ENCODE measurements at places on chromosomes 2 and 18. TPM values are rescaled to one million over a fixed set of nuclear protein-coding genes. Genes with fewer than 3 reads are reported as not detected.

- peak overlapping the region; percentile 65 for H3K27ac ChIP-seq
- H3K4me1 ChIP-seq = peaks cover 95% of the 10 kb centered on the region
- no peak for DNase-seq
- no peak overlapping the region for H3K4me3 ChIP-seq
These were observed 24.4 kb downstream of the NFE2L2 start for GRCh38 chr2:177239932-177240630.

GRCh38 chr2:174771631-174772471 lies 7.6 kb upstream of the CHRNA1 start:
- H3K27me3 ChIP-seq = no peaks in the 10 kb centered on the region
- no peak for DNase-seq
- peak overlapping the region; percentile 66 for H3K27ac ChIP-seq
- no peak overlapping the region for H3K4me3 ChIP-seq

DNA sequence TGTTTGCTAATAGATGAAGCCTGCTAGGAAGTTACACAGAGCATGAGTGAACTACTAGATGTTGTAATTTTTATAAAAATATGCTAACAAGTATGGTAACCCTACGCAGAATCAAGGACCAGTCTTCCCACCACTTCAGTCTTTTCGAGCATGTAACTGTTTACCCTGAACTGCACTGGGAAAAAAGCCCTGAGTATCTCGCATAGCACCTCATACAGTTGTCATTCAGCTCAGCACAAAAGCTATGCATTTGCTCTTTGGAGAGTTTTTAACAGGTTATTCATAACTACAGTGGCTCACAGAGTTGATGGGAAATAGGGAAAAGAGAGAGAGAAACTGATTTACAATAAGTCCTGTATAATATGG lies 42.7 kb downstream of the DYNC1I2 start:
- H3K36me3 ChIP-seq = peaks cover 63% of the 10 kb centered on the region
- H3K27me3 ChIP-seq = no peaks in the 10 kb centered on the region
- H3K27ac ChIP-seq = no peak overlapping the region
- H3K4me1 ChIP-seq = no peaks in the 10 kb centered on the region

Gene MOGAT1
- not detected for total RNA-seq

DNA sequence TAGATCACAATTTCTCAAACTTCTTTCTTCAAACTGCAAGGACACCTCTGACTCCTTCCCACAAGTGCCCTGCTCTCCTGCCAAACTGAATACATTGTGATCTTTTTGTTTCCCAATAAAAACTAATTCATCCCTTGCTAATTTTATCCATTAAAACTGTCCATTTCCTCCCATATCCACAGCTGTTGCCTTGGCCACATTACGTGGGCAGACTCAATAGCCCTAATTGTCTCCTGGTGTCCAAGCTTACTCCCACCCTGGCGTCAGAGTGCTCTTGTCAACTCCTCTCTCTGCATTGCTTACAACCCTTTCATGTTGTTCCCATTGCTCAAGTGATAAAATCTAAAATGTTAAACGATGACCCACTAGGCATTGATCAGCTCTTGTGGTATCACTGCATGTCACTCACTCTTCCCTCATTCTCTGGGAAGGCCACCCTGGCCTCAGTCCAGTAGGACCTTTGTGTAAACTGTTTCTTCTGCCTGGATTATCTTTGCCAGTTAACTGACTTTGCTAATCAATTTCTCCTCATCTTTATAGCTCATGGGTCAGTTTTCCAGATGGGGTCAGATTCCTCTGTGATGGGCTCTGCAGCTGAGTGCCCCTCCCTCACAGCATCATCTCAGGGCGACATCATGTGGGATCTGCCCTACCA lies 525.0 kb downstream of the SLC4A3 start:
- no peak overlapping the region for H3K27ac ChIP-seq
- H3K4me3 ChIP-seq = no peak overlapping the region
- peaks cover 5% of the 10 kb centered on the region for H3K4me1 ChIP-seq
- H3K36me3 ChIP-seq = no peaks in the 10 kb centered on the region
- H3K27me3 ChIP-seq = no peaks in the 10 kb centered on the region
- DNase-seq = no peak

Gene ABCA12
- total RNA-seq = 17.2 TPM

- no peaks in the 10 kb centered on the region for H3K27me3 ChIP-seq
- no peak overlapping the region for H3K27ac ChIP-seq
- H3K36me3 ChIP-seq = no peaks in the 10 kb centered on the region
- H3K4me3 ChIP-seq = no peak overlapping the region
- no peak for DNase-seq
- H3K4me1 ChIP-seq = no peaks in the 10 kb centered on the region
These were observed 474.2 kb upstream of the MYT1L start for GRCh38 chr2:2805263-2805662.

DNA sequence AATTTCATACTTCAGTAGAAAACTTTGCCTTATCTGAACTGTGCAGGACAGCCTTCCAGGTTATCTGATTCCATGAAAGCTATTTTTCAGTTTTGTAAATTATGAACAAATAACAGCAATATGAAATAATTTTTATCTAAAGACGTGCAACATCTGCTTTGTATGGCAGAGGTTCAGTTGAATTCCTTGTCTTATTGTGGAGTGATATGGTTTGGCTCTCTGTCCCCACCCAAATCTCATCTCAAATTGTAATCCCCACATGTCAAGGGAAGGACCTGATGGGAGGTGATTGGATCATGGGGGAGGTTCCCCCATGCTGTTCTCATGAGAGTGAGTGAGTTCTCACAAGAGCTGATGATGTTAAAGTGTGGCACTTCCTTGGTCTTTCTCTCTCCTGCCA lies 18.1 kb upstream of the RPIA start:
- no peak overlapping the region for H3K27ac ChIP-seq
- no peak overlapping the region for H3K4me3 ChIP-seq
- no peaks in the 10 kb centered on the region for H3K27me3 ChIP-seq
- H3K4me1 ChIP-seq = no peaks in the 10 kb centered on the region
- H3K36me3 ChIP-seq = no peaks in the 10 kb centered on the region

GRCh38 chr2:11174222-11174621 lies 19.0 kb downstream of the SLC66A3 start:
- no peak overlapping the region for H3K27ac ChIP-seq
- DNase-seq = no peak
- H3K4me3 ChIP-seq = no peak overlapping the region
- no peaks in the 10 kb centered on the region for H3K27me3 ChIP-seq

Gene CTAGE1
- total RNA-seq = not detected

Gene TLX2
- total RNA-seq = 6.6 TPM

DNA sequence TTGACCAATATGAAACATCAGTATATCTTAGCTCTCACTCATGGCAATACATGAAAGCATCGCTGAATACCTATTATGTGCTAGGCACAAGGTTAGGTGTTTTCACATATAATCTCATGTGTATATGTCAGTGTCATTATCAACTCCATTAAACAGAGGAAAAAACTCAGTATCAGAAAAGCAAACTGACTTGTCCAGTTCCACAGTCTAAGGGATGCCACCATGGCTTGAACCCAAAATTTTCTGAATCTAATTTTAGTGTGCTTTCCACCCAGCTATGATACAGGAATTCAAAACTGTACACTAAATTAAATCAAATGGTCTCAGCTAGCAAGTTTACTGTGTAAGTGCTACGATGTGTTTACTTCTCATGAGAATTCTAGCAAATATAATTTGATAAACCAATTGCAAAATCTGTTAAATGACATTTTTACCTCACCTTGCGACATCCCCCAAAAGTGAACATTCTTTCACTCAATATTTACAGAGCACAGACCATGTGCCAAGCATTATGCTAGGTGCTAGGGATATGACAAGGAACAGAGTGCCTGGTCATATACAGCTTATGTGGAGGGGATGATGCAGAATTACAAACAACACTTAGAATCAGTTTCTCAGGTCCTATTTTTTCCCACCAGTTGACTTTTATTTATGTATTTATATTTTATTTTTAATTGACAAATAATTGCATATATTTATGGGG lies 211.6 kb downstream of the PID1 start:
- no peaks in the 10 kb centered on the region for H3K36me3 ChIP-seq
- H3K27me3 ChIP-seq = no peaks in the 10 kb centered on the region
- DNase-seq = no peak
- no peak overlapping the region for H3K27ac ChIP-seq
- no peaks in the 10 kb centered on the region for H3K4me1 ChIP-seq
- H3K4me3 ChIP-seq = no peak overlapping the region

Gene ARHGAP25
- total RNA-seq = 9.6 TPM

Gene RNF103
- total RNA-seq = 23.3 TPM

Gene LIMS3
- total RNA-seq = 2.2 TPM

GRCh38 chr2:231910771-231911170 lies 15.4 kb downstream of the NPPC start:
- no peaks in the 10 kb centered on the region for H3K4me1 ChIP-seq
- no peaks in the 10 kb centered on the region for H3K36me3 ChIP-seq
- no peaks in the 10 kb centered on the region for H3K27me3 ChIP-seq
- no peak for DNase-seq
- no peak overlapping the region for H3K27ac ChIP-seq
- H3K4me3 ChIP-seq = no peak overlapping the region

- H3K4me1 ChIP-seq = no peaks in the 10 kb centered on the region
- H3K36me3 ChIP-seq = no peaks in the 10 kb centered on the region
- H3K4me3 ChIP-seq = no peak overlapping the region
These were observed 1065.8 kb upstream of the SLC39A10 start for GRCh38 chr2:194591192-194591591.

- peak; percentile 46 for DNase-seq
- H3K36me3 ChIP-seq = no peaks in the 10 kb centered on the region
- H3K27ac ChIP-seq = no peak overlapping the region
- H3K4me1 ChIP-seq = no peaks in the 10 kb centered on the region
These were observed 174.3 kb downstream of the LDLRAD4 start for GRCh38 chr18:13392899-13393298.

DNA sequence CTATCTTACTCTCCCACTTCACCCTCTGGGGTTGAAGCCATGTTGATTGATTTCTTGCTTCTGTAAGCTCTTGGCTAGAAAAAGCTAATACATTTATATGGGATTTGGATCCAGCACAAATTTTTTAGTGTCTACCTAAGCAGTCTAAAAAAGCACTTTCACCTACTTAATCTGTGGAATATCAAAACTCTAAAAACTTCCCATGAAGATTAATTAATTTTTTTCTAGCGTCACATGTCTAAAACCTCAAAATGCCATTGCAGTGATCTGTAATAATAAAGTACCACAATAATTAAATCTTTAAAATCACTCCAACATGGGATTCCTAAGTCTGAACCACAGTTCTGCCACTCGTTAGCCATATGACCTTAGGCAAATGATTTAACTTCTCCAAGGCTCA lies 180.1 kb downstream of the EN1 start:
- DNase-seq = no peak
- no peaks in the 10 kb centered on the region for H3K27me3 ChIP-seq
- no peaks in the 10 kb centered on the region for H3K36me3 ChIP-seq
- no peak overlapping the region for H3K27ac ChIP-seq

DNA sequence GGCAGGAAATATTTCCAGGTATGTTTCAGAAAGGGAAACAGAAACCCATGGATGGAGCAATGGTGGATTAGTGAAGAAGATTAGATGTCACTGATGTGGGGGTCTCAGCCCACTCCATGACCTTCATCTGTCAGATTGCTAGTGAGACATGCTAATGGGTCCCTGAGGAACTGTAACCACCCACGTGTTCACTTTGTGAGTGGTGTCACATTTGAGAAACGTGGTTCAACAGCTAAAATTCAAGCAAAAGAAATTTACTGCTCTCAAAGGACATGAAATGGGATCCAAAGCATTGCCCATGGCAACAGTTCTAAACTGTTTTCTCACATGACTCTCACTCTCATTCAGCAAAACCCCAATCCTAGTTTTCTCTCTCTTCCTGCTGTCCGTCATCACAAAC lies 776.1 kb downstream of the ERBB4 start:
- no peak overlapping the region for H3K4me3 ChIP-seq
- H3K36me3 ChIP-seq = no peaks in the 10 kb centered on the region
- no peaks in the 10 kb centered on the region for H3K4me1 ChIP-seq
- no peak overlapping the region for H3K27ac ChIP-seq
- H3K27me3 ChIP-seq = no peaks in the 10 kb centered on the region

- no peaks in the 10 kb centered on the region for H3K27me3 ChIP-seq
- no peak overlapping the region for H3K27ac ChIP-seq
- no peak overlapping the region for H3K4me3 ChIP-seq
- H3K36me3 ChIP-seq = no peaks in the 10 kb centered on the region
- no peak for DNase-seq
These were observed 57.4 kb upstream of the ACKR3 start for GRCh38 chr2:236512267-236512666.

- DNase-seq = peak; percentile 69
- peaks cover 30% of the 10 kb centered on the region for H3K4me1 ChIP-seq
- H3K36me3 ChIP-seq = no peaks in the 10 kb centered on the region
- H3K4me3 ChIP-seq = no peak overlapping the region
These were observed 40.4 kb downstream of the KLHL29 start for GRCh38 chr2:23425338-23425871.

DNA sequence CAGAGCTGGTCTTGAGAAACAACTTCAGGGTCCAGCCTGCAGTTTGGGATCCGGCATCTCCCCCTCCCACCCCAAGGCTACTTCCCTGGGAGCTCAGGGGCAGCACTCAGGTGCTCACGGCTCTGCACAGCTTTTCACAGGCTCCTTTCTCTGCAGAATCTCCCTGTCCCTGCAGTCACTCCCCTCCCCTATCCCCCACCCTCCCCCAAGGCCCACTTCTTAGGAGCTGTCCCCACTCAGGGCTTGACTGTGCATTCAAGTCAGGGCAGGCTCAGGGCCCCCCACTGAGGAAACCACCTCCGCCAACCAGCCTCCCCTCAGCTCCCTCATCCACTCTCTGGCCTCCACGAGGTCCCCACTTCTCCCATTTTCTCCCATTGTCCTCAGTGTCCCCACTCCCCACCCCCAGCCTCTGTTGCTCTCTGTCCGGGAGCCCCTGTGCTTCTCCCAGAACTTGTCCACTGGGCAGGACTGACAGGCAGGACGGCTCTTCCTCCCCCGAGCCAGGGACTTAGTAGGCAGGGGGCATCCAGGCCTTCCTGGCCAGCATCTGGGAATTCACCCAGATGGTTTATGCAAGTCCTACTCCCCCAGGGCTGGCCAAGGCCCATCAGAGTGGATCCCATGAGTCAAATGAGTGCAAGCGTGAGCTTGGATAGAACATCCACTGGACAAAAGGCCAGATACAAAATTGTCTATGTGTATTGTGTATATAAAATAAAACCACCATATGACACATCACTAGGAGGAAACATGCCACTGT lies 7.6 kb downstream of the NMUR1 start:
- no peaks in the 10 kb centered on the region for H3K27me3 ChIP-seq
- H3K36me3 ChIP-seq = no peaks in the 10 kb centered on the region

Gene ESPNL
- 0.74 TPM for total RNA-seq

Gene MREG
- total RNA-seq = 11.8 TPM

DNA sequence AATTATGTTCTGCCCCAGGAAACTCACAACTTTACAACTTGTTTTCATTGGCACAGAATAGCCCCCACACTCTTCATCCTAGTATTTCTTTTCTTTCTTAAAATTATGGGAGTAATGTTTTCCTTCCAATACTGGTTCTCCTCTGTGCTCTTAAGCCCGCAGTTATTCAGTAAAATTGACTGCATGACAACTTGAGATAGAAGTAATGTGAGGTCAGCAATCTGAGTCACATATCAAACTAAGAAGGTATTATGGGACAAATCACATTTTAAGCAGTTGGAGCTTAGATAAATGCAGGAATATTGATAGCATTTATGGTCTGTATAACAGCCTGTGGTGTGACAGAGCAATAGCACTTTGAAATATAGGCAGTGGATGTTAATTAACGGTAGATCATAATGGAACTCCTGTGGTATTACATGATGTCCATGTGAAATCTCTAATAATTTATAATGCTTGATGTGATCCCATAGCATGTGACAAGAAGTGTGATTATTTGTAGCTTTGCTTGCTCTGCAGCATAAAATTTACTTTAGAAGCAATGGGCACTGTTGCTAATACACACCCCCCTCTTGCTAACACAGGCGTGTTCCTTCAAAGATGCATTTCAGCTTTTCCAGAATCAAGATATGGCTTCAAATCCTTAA lies 351.4 kb upstream of the CDH20 start:
- no peaks in the 10 kb centered on the region for H3K4me1 ChIP-seq
- no peaks in the 10 kb centered on the region for H3K36me3 ChIP-seq
- H3K27me3 ChIP-seq = no peaks in the 10 kb centered on the region
- no peak overlapping the region for H3K27ac ChIP-seq
- no peak overlapping the region for H3K4me3 ChIP-seq
